Activated T-helper 1 cell treated with anti-CD3 and anti-CD28 coated beads, Interleukin-12 subunit alpha, Interleukin-12 subunit beta, Interleukin-2, Interleukin-4 antibody, amounts not matched to agents 30 ng/mL and 10 ng/mL and 1 ng/mL, durations not matched to agents 14 hours and 24 hours and 36 hours (primary cell): ENCODE measurements at places on chromosomes 3 and 15. TPM values are rescaled to one million over a fixed set of nuclear protein-coding genes. Genes with fewer than 3 reads are reported as not detected.

Gene GABRR3
- total RNA-seq: not detected in 2 replicates

Gene GOLGA6L7
- total RNA-seq: not detected in 2 replicates

Gene LEKR1
- total RNA-seq: 0.57 TPM in 1 of 2 replicates, not detected in the other

DNA sequence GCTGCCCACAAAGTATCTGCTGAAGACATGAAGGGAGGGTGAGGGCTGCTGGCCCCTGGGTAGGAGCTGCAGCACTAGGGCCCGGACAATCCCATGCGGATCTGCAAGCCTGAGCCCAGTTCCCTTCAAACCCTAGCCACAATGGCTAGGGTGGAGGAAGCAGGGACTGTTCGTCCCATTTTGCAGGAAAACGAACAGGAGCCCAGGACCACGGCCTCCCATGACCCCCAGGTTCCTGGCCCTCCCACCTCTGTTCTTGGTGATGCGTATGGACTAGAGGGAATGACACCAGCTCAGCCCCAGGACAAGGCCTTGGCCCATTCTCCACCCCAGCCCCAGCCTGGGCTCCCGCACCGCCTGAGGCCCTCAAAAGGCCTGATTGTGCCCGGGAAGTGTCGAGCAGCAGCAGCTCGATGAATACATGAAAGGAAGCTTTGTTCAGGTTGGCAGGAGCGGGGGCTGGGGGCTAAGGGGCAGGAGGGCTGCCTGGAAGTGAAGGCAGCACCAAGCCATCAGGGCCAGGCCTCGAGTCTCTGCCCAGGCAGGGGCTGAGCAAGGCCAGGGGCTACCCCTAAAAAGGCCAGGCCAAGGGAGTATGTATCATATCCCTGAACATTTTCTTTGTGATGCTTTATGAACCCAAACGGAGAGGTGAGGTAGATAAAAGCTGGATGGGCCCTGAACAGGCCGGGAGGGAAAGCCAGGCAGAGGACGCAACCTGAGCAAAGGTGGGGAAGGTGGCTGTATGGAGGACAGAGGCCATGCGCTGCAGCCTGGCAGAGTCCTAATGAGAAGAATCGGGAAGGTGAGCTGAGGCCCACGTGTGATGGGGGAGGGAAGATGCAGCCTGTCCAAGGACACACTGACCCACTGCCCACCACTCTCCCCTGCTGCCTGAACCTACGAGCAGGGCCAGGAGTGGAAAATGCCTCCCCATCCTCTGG, 12.2 kb downstream of the SEMA7A start:
- no peaks in the 10 kb centered on the region for H3K27me3 ChIP-seq
- H3K36me3 ChIP-seq: peaks cover 38% of the 10 kb centered on the region
- peak overlapping the region; percentile 12 for H3K27ac ChIP-seq
- DNase-seq: no peak
- H3K4me1 ChIP-seq: peaks cover 70% of the 10 kb centered on the region
- H3K4me3 ChIP-seq: no peak overlapping the region

DNA sequence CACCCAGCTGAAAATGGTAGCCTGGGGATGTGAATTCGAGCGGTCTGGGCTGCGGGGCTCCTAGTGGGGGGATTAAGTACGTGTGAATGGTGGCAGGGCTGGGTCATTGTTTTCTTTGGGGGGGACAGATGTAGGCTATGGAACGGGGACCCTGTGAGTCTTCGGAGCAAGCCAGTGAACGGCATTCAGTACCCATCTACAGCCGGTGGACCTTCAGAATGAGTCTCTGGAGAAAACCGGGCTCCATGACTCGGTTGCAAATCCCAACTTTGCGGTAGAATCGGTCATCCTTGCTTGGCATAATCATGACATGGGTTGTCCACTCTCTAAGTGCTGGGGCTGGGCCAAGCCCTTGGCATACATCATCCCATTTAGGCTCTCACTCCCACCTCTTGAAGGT, 7.2 kb upstream of the EOMES start:
- peak overlapping the region; percentile 10 for H3K27ac ChIP-seq
- H3K36me3 ChIP-seq: peaks cover 2% of the 10 kb centered on the region
- H3K4me3 ChIP-seq: peak overlapping the region; percentile 71
- peaks cover 43% of the 10 kb centered on the region for H3K4me1 ChIP-seq
- H3K27me3 ChIP-seq: peaks cover 82% of the 10 kb centered on the region
